ENCODE measurements at places on chromosomes 6 and 20. TPM values are rescaled to one million over a fixed set of nuclear protein-coding genes. Genes with fewer than 3 reads are reported as not detected.

DNA sequence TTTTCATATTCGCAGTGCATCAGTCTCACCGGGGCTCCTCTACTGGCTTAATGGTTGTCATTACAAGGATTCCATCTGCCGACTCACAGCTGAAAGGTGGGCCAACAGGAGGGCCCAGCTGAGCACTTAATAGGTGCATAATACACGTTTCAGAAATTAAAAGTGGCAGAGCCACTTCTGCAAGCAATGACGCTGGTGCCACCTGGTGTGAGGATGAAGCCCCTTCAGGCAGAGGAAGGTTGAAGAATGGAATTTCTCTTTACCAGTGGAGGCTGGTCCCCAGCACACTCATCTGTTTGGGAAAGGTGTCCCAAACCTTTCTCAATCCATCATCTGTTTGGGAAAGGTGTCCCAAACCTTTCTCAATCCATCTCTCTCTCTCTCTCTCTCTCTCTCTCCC is 8.2 kb upstream of the STMND1 start:
- no peaks in the 10 kb centered on the region for H3K4me1 ChIP-seq
- H3K4me3 ChIP-seq = no peak overlapping the region
- no peak overlapping the region for H3K27ac ChIP-seq
- DNase-seq = no peak
- no peaks in the 10 kb centered on the region for H3K36me3 ChIP-seq

DNA sequence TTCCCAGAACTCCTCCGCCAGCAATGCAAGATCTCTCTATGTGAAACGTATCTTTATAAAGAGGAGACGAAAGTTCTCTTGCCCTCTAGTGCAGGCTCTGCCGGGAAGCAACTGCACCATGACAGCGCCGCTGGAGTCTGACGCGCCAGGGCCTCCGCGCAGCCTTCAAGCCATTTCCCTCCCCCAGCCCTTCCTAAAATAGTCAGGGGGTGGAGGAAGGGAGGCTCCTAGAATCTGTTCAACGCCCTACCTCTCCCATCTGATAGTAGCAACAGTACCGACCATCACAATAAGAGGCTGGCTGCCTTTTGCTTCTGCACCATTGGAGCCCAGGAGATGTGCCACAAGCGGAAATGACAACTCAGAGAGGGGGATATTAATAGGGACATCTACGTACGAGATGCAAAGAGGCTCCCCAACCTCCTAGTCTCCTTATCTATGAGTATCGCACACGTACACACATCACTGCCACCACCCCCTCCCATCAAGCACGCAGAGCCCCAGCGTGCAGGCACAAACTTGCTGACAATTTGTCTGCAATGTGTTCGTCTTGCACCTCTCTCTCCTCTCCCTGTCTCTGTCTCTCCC is 1.0 kb downstream of the SYNE1 start:
- H3K4me1 ChIP-seq = no peaks in the 10 kb centered on the region
- peak overlapping the region; percentile 52 for H3K4me3 ChIP-seq
- DNase-seq = no peak
- H3K27me3 ChIP-seq = peaks cover 11% of the 10 kb centered on the region

- no peak for DNase-seq
- no peak overlapping the region for H3K4me3 ChIP-seq
Measured at GRCh38 chr6:11868392-11868791, 89.8 kb upstream of the ADTRP start.

GRCh38 chr20:8218861-8219260 is 86.8 kb downstream of the PLCB1 start:
- no peak overlapping the region for H3K27ac ChIP-seq
- H3K4me3 ChIP-seq = no peak overlapping the region
- no peaks in the 10 kb centered on the region for H3K27me3 ChIP-seq
- no peaks in the 10 kb centered on the region for H3K36me3 ChIP-seq
- H3K4me1 ChIP-seq = no peaks in the 10 kb centered on the region

DNA sequence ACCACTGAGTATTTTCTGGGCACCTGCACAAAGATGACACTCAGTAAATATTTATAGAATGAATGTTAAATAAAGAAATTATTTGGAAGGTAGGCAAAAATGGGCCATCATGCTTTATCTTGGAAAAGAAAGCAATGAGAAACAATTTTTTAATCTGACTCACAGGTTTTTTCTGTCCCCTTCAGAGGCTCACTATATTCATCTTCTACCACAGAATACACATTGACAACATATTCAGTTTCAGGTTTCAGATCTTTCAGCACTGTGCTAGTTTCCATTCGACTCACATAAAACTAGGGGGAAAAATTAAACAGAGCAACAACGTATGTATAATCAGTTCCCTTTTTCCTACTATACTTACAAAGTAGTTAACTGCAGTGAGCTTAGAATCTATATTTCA is 58.3 kb downstream of the COL12A1 start:
- H3K27me3 ChIP-seq = no peaks in the 10 kb centered on the region
- H3K27ac ChIP-seq = no peak overlapping the region
- no peaks in the 10 kb centered on the region for H3K4me1 ChIP-seq
- no peaks in the 10 kb centered on the region for H3K36me3 ChIP-seq
- DNase-seq = no peak
- no peak overlapping the region for H3K4me3 ChIP-seq

GRCh38 chr20:57471496-57472372 is 53.2 kb downstream of the CTCFL start:
- H3K27ac ChIP-seq = no peak overlapping the region
- H3K4me1 ChIP-seq = peaks cover 36% of the 10 kb centered on the region
- no peak overlapping the region for H3K4me3 ChIP-seq
- no peaks in the 10 kb centered on the region for H3K36me3 ChIP-seq

GRCh38 chr20:48916699-48917098 is 4.8 kb upstream of the ARFGEF2 start:
- no peaks in the 10 kb centered on the region for H3K36me3 ChIP-seq
- H3K27ac ChIP-seq = no peak overlapping the region
- no peaks in the 10 kb centered on the region for H3K4me1 ChIP-seq
- DNase-seq = no peak

DNA sequence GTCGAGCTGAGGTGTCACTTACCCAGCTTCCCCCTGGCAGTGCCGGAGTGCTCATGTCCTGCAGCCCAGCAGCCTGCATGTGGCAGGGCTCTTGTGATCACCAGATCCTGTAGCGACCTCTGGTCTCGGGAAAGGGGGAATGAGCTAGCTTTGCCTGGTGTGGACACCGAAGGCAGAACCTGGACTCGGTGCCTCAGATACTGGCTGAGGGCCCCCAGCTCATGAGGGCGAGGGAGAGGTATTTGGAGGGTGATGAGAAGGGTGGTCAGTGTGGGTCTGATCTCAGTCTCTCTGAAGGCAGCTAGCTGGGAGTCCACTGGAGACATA is 26.3 kb downstream of the SUN5 start:
- peaks cover 52% of the 10 kb centered on the region for H3K4me1 ChIP-seq
- no peaks in the 10 kb centered on the region for H3K36me3 ChIP-seq
- DNase-seq = no peak
- no peak overlapping the region for H3K4me3 ChIP-seq
- no peaks in the 10 kb centered on the region for H3K27me3 ChIP-seq

DNA sequence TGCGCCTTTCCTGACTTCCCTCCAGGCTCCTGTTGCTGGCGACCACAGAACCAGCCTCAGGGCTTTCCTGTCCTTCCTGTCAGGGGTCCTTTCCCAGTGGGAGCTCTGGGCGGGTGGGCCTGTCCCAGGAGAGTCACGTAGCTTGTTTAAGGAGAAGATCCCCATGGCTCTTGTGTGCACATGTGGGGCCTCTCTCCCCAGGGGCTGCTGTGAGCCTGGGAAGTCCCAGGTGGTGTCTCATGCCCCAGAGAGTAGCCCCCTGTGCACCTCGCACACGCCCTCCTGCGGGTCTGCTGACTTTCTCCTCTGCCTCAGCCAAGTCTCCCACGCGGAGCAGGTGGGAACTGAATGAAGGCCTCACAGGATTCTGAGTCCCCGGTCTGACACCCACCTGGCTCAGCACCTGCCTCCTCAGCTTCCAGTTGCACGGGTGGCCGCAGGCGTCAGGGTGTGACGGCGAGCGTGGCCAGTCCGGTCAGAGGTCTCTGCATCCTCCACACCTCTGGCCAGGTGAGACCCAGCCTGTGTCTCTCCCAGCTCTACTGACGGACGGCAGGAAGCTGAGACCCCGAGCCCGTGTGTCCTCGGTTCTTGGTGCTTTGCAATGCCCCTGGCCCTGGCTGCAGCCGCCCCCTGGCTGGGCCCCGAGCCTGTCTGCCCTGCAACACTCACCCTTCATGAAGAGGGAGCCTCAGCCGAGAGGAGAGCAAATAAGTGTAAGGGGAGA is 5.6 kb upstream of the NKAIN4 start:
- peaks cover 86% of the 10 kb centered on the region for H3K27me3 ChIP-seq
- H3K27ac ChIP-seq = no peak overlapping the region
- no peak overlapping the region for H3K4me3 ChIP-seq
- H3K36me3 ChIP-seq = no peaks in the 10 kb centered on the region

DNA sequence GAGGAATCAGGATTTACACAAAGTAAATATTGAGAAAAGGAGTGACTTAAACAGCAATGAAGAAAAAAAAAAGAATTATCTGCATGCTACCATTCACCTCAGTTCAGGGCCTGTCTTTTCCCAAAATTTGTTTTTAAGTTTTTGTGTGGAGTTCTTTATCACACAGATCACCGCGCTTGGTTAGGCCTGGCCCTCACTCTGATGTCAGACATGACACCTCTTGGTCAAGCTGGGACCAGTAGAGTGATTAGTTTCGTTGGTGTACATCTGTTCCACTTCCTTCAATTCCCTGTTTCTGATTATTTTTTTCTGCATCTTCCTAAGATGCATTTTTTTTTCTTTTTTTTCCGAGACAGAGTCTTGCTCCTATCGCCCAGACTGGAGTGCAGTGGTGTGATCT is 34.9 kb upstream of the HIVEP1 start:
- H3K4me1 ChIP-seq = peaks cover 7% of the 10 kb centered on the region
- H3K4me3 ChIP-seq = no peak overlapping the region
- no peak overlapping the region for H3K27ac ChIP-seq
- no peaks in the 10 kb centered on the region for H3K36me3 ChIP-seq
- H3K27me3 ChIP-seq = no peaks in the 10 kb centered on the region
- DNase-seq = no peak

GRCh38 chr20:23655491-23656211 is 17.9 kb upstream of the CST3 start:
- no peaks in the 10 kb centered on the region for H3K36me3 ChIP-seq
- no peaks in the 10 kb centered on the region for H3K27me3 ChIP-seq
- DNase-seq = no peak

GRCh38 chr20:46458866-46459750 is 52.7 kb upstream of the ELMO2 start:
- H3K4me3 ChIP-seq = no peak overlapping the region
- no peak overlapping the region for H3K27ac ChIP-seq
- H3K4me1 ChIP-seq = no peaks in the 10 kb centered on the region
- H3K27me3 ChIP-seq = peaks cover 19% of the 10 kb centered on the region

- H3K27me3 ChIP-seq = no peaks in the 10 kb centered on the region
- peaks cover 30% of the 10 kb centered on the region for H3K36me3 ChIP-seq
- DNase-seq = peak; percentile 54
- no peaks in the 10 kb centered on the region for H3K4me1 ChIP-seq
- no peak overlapping the region for H3K27ac ChIP-seq
Measured at GRCh38 chr20:62010551-62011402, 54.9 kb downstream of the TAF4 start.

DNA sequence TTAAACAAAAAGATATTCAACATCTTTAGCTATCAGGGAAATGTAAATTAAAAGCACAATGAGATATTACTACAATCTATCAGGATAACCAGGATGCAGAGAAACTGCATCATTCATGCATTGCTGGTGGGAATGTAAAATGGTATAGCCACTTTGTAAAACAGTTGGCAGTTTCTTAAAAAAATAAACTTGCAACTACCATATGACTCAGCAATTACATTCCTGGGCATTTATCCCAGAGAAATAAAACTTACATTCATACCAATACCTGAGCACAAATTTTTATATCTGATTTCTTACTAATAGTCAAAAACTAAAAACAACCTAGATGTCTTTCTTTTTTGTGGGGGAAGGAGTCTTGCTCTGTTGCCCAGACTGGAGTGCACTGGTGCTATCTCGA is 190.3 kb upstream of the TAB2 start:
- H3K36me3 ChIP-seq = no peaks in the 10 kb centered on the region
- peaks cover 24% of the 10 kb centered on the region for H3K4me1 ChIP-seq
- no peak overlapping the region for H3K4me3 ChIP-seq
- no peak overlapping the region for H3K27ac ChIP-seq
- no peaks in the 10 kb centered on the region for H3K27me3 ChIP-seq
- DNase-seq = no peak

DNA sequence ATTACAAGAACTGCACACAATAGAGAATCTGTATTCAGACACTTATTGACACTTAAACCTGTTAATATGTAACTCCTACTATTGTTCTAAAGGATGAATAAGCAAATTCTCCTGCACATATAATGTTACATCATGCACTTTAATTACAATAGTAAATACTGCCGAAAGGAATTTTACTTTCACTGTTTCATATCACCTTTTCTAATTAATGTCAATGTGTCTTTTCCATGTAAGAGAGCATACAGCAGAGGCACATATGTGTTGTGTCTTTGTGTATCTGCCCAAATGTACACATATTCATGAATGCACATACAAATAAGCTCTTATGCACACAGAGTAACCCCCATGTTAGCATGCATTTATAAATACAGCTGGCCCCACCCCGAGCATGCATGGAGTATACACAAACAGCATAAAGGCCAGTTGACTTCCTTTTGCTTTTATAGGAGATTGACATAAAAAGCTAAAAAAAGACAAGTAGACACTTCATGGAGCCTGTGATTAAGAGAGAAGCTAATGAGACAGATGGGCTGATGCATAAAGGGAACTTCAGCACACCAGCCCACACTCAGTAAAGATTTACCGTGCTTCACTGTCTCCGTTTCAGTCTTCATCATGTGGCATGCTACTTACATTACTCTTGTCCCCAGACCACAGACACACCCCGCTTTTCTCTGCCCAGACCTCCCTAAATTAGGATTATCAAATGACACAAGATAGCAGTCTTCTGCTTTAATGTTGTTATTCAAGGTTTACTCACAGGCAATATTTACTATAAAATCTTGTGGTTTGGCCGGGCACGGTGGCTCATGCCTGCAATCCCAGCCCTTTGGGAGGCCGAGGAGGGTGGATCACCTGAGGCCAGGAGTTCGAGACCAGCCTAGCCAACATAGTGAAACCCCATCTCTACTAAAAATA is 184.6 kb downstream of the ATXN1 start:
- H3K27ac ChIP-seq = no peak overlapping the region
- no peak for DNase-seq
- H3K27me3 ChIP-seq = no peaks in the 10 kb centered on the region
- no peak overlapping the region for H3K4me3 ChIP-seq
- H3K36me3 ChIP-seq = no peaks in the 10 kb centered on the region

The ANKRD66 gene
- total RNA-seq = not detected

The ECT2L gene
- total RNA-seq = not detected

The ARMC12 gene
- 1.8 TPM for total RNA-seq

The BEND6 gene
- not detected for total RNA-seq

The MAN1A1 gene
- 9.6 TPM for total RNA-seq

The HMGCLL1 gene
- not detected for total RNA-seq
